ENCODE measurements at places on chromosomes 1 and 21. TPM values are rescaled to one million over a fixed set of nuclear protein-coding genes. Genes with fewer than 3 reads are reported as not detected.

The OR2T35 gene
- total RNA-seq: not detected

The UMODL1 gene
- not detected for total RNA-seq

The PLA2G2C gene
- total RNA-seq: not detected

The ZBTB37 gene
- 0.88 TPM for total RNA-seq

The MSH4 gene
- total RNA-seq: not detected

All from airway epithelial cell (primary cell).